NCI-H748 treated with DMSO at 0.1 percent for 48 hours (cell line): ENCODE measurements at places on chromosomes 12 and 14.
A peak's percentile ranks its signal among the peaks of the same experiment; 100 is the strongest.

DNA sequence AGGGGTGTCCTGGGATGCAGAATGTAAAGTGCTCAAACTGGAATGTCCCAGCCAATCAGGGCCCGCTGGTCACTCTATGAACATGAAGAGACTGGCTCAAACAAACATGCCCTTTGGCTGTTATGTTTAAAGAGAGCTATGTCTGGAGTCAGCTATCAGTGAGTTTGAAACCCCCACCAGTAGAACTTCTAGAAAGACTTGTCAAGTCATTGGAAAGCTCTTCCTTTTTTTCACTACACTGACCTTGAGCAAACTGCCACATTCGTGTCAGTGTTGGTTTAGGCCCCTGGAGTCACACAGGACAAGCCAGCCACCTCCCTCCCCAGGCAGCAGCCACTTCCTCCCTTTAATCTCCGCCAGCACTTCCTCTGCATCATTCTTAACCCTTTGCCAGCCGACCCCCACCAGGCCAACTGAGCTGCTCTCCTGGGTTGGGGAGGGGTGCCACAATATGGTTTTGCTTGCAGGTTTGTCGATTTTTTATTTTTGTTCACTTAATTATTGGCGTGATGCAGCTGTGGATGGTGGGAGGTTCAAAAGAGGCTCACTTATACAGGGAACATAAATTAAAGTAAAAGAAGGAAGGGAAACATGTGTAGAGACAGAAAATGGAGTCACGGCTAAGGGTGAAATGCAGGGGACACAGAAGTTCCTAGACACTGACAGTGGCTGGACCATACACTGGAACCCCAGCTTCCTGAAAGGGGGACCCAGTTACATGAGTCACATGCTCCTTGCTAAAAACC is 25.3 kb downstream of the CMKLR1 start:
- DNase-seq, result no peak

DNA sequence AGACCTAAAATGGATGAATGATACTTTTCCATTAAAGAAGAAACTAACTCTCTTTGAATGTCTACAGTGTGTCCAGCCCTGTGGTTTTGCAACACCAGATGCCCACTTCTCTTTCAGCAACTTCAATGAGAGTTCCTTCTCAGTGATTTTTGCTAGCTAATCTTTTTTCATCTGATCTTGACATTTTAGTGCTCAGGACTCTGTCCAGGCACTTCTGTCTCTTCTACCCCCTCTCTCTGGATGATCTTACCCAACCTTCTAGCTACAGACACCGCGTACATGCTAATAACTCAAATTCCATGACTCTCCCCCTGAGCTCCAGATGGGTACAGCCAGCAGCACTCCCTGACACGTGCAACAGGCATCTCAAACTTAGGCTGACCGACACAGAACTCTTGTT is 161.1 kb upstream of the FOXN3 start:
- no peak for DNase-seq

GRCh38 chr14:72741826-72742117 is 152.1 kb downstream of the DPF3 start:
- DNase-seq, result no peak

DNA sequence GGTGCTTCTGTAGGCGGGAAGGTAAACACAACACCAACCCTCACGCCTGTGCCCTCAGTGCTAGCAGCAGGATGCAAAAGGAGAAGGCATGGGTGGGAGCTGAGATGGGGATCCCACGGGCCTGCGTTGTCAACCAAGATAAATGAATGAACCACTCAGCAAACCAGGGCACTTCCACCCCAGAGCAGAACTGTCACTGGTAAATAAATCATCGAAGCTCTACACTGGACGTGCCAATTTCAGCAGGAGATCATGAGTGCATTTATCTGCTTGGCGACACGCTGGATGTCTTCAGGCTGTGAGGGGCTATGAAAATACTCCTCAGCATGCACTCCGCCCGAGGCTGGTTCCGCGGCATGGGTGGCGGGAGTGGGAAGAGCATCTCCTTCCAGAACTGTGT is 33.2 kb downstream of the HSPB8 start:
- DNase-seq, result no peak

GRCh38 chr12:25853316-25854095 is 105.0 kb upstream of the RASSF8 start:
- DNase-seq, result no peak

DNA sequence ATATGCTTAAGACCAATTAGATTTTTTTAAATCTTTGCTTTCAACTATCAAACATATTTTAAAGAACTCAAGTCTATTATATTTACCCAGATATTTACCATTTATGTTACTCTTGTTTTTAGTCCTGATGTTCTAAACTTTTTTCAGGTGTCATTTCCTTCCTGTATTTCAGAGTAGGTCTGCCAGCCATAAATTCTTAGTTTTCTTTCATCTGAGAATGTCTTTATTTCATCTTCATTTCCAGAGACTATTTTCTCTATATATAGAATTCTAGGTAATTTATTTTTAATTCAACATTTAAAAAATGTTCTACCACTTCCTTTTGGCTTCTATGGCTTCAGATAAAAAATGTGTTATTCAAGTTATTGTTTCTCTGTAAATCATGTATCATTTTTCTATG is 218.2 kb upstream of the AMIGO2 start:
- DNase-seq, result no peak

DNA sequence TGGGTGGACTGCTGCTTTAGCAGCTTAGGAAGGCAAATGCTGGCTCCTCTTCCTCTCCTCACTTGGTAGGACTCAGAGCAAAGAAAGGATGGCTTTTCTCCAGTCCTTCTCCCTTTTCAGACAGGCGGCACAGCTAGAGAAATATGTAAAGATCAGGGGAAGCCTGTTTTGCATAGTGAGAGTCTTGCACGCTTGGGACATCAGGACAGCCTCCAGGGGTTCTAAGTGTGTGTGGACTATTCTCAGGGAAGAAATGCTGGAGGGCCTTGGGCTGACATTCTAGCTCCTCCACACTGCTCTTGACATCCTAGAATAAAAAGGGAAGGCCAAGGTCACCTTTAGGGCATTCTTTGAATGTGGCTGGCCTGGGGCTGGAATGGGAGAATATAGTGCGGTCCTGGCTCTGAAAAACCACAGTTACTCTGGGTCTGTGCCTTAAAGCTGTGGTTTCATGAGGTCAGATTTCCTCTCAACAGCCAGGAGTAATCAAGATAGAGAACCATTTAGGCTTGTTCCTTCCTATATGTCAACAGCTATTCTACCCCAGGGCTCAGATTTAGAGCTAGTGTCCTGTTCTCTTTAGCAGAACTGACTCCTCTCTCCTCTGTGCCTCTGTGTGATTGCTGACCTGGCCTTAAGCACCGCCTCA is 24.3 kb downstream of the CMA1 start:
- no peak for DNase-seq

- DNase-seq, result no peak
Observed at GRCh38 chr12:124082687-124083086, 109.7 kb downstream of the ZNF664 start.

- DNase-seq, result peak; percentile 18
Observed at GRCh38 chr14:74501135-74501614, 7.6 kb downstream of the ISCA2 start.

DNA sequence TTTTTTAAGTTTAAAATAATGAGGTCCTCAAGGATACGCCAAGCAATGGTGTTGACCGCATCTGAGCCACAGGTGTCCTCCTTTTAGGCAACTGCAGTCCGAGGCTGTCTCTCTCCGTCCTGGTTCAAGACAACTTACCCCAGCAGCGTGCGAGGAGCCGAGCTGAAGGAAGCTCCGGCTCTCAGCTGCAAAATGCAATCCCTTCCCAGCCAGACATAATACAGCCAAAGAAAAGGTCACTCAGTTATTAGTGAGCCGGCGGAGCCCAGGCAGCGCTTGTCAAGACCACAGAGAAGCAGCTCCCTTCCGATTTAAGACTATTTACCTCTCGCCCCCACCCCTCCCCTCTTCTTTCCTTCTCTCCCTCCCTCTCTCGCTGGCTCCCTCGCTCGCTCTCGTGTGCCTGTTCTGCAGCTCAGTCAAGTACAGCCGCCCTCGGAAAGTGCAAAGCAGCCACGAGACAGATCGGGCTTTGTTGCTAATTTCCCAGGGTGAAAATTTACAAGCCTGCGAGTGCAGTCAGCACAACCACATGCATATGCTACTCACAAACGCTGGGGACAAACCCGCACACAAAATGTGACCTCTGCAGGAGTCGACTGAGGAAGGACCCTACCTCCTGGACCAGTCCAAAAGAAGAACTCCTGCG is 363 bp upstream of the LMO3 start:
- peak; percentile 48 for DNase-seq

DNA sequence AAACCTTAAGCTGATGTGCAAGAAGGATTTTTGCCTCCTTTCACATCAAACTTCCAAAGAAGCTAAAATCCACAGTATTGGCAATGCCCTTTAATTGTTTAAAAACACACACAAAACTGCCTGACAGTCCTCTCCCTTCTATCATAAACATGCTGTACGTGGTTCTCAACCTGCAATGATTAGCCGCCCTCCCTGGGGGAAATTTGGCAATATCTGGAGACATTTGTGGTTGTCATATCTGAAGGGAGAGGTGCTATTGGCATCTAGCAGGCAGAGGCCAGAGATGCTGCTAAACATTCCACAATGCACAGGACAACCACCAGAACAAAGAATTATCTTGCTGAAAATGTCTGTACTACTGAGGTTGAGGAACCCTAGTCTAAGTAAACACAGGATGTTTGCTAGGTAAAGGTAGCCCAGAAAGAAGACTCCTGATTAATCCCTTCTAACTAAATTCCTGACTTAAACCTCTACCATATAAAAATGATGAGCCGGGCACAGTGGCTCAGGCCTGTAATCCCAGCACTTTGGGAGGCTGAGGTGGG is 1.2 kb downstream of the ACOT6 start:
- DNase-seq, result no peak

DNA sequence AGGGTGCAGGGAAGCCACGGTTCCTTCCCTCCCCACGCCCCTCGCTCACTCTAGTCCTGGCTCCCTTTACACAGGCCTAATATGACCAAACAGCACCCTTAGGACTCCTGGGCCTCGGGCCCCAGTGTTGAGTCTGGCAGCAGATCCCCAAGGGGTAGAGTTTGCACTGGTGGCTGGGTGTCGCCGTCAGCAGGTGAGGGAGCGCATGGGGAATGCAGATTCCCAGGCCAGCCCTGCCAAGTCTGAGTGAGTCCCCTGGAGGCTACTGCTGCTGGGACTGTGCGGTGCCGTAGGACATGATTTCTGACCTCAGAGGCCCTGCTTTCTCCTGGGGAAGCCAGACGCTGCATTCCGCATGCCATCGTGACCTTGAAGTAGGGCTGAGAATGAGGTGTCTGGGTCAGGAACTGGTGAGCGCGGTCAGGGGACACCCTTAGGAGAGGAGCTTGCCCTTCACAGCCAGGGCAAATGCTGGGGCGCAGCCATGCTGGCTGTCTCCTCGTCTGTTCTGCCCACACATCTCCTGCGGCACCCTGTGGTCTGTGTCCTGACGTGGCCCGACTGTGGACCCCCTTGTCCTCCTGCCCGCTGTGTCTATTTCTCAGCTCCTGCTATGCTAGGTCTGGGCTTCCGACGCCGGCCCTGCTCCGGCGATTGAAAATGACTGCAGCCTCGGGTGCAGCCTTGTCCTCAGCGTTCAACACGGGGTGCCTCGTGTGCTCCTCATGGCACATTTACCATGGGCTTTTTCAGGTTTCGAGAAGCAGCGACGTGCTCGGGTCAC is 37.6 kb upstream of the PRMT8 start:
- no peak for DNase-seq

GRCh38 chr12:122471324-122472226 is 29.2 kb downstream of the ZCCHC8 start:
- peak; percentile 34 for DNase-seq

DNA sequence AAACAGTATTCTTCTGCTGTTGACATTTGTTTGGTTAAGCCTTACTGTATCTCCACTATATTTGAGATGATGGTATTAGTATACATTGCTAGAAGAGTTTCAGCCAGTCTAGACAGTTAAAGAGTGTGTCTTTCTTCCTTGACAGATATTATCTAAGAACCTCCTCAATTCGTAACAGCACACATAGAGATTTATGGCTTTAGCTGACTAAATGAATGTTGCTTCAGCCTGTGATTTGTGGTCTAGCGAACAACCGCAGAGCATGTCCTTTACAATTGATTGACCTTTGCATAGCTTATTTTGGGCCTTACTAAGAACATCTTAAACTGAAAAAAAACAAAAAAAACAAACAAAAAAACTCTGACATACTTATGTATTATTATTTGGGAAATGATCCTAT is 122.2 kb downstream of the DAAM1 start:
- DNase-seq, result no peak

DNA sequence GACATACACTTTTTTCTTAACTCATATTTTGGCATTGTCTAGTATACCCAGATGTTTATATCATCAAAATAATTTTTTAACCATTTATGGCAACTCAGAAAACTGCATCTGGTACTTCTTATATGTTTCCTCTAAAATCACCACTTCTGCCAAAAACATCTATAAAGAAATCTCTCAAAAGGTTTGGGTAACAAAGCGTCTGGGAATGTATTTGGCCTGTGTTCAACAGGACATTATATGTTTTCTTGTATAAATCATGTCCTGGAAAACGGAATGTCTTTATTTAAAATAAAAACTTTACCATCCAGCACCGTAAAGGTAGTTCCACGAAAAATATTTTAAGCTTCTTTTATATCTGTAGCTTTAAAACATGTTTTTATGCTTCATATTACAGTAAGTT is 36.1 kb upstream of the FBLN5 start:
- no peak for DNase-seq

- DNase-seq, result peak; percentile 14
Observed at GRCh38 chr14:99612071-99612737, 8.2 kb upstream of the CCDC85C start.

DNA sequence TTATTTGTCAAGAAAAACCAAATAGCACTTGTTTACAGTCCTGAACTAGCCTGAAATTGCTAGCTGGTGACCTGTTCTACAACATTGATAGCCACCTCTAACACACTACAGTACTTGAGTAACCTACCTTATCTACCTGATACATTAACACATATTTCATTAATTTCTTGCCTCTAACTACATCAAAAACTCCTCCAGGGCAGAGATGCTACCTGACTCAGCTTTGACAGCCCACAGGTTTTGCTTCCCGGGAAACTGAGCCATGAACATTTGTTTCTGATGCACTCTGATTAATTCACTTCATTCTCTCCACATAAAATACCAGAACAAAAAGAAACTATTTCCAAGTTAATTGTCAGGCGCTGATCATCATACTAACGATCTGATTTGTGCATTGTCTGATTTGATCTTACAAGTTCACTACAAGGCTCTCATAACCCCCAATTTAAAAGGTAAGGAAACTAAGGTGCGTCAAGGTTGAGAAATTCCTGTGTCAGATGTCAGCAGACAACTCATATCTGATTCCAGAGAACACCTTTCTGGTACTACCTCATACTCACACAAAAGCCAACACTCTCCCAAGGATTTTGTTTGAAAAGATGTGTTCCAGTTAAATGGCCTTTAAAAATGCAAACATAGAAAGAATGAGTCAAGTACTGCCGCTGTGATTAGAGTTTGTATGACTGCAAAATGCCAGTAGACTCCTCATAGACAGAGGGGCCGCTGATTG is 768.7 kb downstream of the BCL11B start:
- DNase-seq, result no peak

GRCh38 chr14:74238974-74239847 is at the start of gene VSX2:
Gene VSX2 (plus strand): TSS chr14:74239449. CDS start chr14:74239562, 113 bp downstream.
- no peak for DNase-seq

GRCh38 chr12:110382683-110383082 is 20.8 kb downstream of the ANAPC7 start:
- no peak for DNase-seq

- DNase-seq, result no peak
Observed at GRCh38 chr12:49882851-49883464, 20.7 kb downstream of the FAIM2 start.

GRCh38 chr12:113133036-113133435 is 2.5 kb downstream of the RASAL1 start:
- no peak for DNase-seq
